ENCODE measurements at places on chromosomes 11 and 22.

GRCh38 chr22:41524809-41525449 is 19.3 kb downstream of the POLR3H start:
- no peak for DNase-seq

DNA sequence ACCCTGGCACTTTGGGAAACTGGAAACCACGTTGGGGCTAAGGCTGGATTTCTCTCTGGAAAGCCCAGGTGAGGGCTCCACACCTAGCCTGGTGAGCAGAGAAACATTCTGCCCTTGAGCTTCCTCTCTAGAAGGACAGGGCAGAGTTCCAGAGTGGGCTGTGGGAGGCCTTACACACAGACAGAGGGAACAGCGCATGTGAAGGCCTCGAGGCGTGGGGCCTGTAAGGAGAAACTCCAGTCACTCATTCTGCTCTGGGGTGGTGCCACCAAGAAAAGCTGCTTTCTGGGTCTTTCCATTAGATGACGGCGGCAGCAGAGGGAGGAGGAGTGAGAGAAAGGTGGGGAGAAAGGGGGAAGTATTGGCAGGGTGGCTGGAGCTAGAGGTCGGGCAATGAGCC is 183.1 kb downstream of the CHST1 start:
- DNase-seq, result no peak

GRCh38 chr22:49226096-49226495 is 601.6 kb downstream of the BRD1 start:
- DNase-seq, result no peak

DNA sequence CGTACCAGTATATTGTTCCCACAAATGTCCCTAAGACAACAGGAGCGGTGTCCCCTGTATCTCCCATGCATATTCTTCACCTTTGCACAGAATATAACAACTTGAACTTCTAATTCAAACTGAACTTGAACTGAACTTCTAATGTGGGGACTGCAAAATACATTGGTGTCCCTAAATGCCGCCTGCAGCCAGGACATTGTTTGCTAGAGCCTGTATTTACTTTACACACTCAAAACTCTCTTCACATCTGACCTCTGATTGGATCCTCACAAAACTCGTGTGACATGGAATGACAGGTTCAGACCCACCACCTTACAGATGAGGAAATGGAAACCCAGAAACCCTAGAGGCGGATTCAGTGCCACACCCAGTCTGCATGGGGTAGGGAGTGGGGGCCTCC is 6.4 kb downstream of the CPT1A start:
- DNase-seq, result no peak

- DNase-seq, result no peak
These were observed 29.0 kb downstream of the TXN2 start for GRCh38 chr22:36452250-36452977.

DNA sequence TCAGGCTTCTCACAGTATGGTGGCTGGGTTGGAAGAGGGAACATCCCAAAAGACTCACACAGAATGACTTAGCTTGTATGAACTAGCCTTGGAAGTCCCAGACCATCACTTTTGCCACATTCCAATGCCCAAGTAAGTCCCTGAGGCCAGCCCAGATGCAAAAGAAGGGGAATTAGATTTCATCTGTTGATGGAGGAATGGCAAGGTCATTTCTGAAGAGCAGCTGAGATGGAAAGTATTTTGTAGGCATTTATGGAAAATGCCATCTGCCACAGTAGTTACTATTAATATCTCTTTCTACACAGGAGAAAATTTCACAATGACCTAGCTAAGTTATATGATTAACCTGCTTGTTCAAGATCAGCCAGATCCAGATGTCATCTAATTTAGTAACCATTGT is 58.8 kb downstream of the ENDOD1 start:
- no peak for DNase-seq

GRCh38 chr11:124467381-124467927 is 22.0 kb upstream of the OR8B8 start:
- DNase-seq, result no peak

DNA sequence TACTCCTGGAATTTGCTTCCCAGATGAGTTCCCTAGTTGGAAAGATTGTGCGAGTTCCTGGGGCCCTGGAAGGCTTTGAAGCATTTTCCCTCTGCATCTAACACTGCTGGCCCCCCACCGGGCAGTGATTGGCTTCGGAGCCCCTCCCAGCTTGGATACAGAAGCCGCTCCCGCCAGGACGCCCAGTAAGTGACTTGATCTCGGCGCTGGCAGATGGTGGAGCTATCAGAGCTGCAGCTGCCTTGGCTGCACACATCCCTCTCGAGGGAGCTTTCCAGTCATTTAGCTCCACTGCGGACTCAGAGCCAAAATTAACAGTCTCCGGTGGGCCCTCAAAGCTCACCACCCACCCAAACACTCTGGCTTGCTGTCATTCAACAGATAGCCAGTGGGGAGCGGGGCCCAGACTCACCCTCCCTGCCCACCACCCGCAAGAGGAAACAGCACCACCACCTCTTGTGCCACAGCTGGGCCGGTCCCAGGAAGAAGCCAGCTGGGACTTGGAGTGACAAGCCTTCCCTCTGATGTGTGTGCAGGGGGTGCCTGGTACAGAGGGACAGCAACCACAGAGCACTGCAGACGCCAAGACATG is 162.3 kb downstream of the TRIM29 start:
- no peak for DNase-seq

DNA sequence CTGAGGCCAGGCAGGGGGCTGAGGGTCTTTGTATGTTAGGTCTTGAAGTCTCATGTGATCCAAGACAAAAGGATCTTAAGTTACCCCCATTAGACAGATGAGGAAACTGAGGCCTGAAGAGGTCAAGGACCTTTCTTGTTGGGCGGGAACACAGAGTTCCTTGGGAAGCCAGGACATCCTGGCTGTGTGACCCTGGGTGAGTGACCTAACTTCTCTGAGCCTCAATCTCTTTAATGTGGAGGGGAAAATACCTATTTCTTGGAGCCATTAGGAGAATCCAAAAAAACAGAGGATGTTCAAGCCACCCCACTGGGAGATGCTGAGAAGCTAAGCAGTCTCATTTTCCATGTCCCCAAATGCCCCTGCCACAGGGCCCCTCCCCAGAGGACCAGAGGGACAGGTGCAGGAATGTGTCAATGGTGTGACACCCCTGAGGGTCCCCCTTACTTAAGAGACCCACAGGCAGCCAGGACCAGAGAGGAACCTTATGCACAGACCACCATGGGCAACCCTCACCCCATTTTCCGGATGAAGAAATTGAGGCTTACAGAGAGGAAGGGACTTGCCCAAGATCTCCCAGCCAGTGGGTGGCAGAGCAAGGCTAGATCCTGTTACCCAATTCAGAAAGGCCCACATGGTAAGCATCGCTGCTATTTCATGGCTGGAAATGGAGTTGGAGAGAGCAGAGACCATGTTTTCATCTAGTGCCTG is 8.0 kb downstream of the RAC2 start:
- no peak for DNase-seq

DNA sequence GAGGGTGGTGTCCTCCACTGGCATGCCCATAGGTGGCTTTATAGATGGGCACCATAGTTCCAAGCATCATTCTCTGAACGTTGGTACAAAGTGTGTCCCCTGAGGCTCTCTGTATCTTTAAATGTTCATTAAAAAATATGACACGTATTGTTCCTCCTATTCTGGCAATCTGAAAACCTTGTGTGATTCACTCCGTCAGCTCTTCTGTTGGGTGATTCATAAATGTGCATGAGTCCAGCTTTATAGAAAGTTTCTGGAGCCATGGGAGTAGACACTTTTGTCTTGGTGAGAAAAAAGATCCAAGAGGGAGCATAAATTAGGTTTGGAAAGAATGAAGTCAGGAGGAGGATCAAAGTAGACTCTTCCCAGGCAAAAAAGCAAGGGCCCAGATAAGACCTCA is 728.8 kb downstream of the NELL1 start:
- no peak for DNase-seq

DNA sequence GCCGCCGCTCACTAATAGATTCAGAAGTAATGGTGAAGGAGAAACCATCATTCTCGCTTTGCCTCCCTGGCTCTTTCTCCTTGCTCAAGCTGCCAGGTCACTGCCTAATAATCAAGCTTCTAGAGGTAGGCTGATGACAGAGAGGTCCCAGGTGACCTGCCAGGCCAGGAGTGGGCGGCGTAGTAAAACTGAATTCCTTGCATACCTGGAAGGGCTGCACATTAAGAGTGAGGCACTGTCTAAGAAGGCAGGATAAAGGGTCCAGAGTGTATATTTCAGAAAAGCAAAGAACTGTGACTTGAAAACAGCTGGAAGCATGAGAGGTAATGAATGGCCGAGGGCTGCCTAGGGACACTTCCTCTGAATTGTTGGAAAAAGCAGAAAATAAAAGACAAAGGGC is 4.1 kb downstream of the SYT13 start:
- no peak for DNase-seq

DNA sequence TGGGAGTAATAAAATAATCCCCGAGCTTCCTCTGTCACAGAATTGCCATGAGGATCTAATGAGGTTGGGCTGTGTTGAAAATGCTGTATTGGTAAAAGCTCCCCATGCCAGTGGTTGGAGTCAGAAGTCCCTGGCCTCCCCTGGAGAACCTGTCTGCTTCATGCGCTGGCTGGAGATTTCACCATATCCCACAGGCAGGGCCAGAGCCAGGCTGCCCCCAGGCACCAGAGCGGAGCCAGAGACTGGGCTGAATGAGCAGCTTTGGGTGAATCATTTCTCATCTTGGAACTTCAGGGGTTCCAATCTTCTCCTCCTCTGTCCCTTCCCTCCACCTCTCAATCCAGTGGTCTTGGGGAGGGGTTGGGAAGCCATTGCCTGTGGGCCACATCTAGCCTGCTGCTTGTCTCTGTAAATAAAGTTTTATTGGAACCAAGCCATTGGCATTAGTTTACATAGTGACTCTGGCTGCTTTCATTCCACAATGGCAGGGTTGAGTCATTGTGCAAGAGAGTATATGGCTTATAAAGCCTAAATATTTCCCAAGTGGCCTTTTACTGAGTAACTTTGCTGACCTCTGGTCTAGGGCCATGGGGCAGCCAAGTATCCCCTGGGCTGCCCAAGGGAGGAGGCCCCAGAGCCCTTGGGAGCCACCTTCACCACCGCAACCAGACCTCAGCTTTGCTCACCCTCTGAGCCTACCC is 35.2 kb downstream of the LRRC10B start:
- DNase-seq, result no peak

DNA sequence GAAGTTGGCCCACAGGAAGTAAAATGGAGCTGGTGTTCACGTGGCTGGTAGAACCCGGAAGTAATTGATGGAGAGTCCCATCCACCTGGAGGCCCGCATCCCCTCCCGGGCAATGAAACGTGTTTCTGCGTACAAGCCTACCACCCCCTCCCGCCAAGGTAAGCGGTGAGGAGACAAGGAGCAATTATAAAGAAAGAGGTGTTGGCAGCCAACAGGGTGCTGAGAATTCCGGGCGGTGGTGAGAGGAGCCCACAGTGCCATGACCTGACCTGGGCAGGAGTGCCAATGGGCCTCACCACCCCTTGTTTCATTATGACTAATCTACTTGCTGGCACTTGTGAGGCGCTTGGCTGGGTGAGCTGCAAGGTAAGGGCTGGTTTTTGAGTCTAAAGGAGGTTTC is 83.8 kb upstream of the BID start:
- no peak for DNase-seq

DNA sequence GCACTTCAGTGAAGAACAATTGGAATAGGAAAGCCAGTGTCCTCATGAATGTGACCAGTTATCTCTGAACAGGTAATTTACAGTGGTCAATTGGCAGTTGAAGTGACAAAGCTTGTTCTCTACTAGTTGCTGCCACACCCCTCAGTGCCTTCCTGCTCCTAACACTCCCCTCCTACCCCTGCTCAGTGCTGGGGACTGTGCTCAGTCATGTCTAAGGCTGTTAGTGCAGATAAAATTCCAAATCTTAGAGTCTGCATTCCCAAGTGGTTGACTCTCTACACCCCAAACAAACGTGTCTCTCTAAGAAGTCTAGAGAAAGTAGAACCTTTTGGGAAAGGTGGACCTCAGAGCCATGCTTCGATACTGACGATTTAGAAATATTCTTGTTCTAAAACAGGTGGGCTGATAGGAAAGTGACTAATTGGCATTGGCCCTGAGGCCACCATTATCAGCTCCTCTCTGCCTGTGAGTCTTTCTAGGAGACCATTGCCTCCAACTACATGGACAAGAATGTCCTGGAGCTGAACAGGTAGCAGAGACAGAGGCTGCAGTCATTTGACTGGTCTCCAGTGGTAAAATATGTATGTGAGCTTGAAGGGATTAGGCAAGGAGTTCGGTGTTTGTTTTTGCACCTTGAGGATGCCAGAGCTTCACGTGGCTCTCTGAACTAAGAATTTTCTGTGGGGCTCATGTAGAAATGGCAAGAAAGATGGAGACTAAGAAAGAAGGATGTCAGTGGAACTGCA is 22.1 kb upstream of the NNMT start:
- no peak for DNase-seq

DNA sequence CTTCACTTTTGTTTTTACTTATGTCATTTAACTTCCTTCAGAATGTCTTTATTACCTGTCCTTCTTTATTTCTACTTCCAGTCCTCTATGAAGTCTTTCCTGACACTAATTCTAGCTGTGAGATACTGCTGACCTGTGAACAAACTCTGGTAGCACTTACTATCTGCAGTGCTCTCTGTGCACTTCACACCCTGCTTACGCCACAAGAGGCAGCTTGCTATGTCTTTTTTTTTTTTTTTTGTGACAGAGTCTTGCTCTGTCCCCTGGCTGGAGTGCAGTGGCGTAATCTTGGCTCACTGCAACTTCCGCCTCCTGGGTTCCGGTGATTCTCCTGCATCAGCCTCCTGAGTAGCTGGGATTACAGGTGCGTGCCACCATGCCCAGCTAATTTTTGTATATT is 10.7 kb downstream of the STIM1 start:
- no peak for DNase-seq

DNA sequence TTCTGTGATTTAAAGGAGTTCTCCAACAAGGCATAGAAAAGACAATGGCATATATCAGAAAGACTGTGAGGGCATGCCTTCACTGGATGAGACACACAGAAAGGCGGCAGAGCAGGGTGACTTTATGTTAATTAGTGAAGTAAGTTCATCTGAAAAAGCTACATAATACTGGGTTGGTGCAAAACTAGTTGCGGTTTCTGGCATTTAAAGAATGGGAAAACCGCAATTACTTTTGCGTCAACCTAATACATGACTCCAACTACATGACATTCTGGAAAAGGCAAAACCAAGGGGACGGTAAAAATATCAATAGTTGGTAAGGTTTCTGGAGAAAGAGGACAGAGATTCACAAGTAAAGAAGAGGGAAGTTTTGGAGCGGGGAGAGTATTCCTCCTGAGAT is 5.1 kb downstream of the RFPL1 start:
- DNase-seq, result no peak

GRCh38 chr11:1224491-1225385 is 1.9 kb downstream of the MUC5B start:
- DNase-seq, result no peak

- no peak for DNase-seq
These were observed 383.3 kb downstream of the SHANK2 start for GRCh38 chr11:70869054-70869453.

Measured in NCI-H2029 treated with DMSO at 0.1 percent for 48 hours (cell line).